ENCODE measurements at places on chromosomes 16 and 17.

GRCh38 chr17:50346313-50347116, 589 bp downstream of the XYLT2 start:
- DNase-seq, result no peak

- no peak for DNase-seq
These were observed 9.0 kb downstream of the PITPNA start for GRCh38 chr17:1553354-1554266.

- no peak for DNase-seq
These were observed 63.3 kb downstream of the NOG start for GRCh38 chr17:56656701-56657327.

GRCh38 chr16:75497558-75497957, 2.3 kb upstream of the CHST6 start:
- no peak for DNase-seq

DNA sequence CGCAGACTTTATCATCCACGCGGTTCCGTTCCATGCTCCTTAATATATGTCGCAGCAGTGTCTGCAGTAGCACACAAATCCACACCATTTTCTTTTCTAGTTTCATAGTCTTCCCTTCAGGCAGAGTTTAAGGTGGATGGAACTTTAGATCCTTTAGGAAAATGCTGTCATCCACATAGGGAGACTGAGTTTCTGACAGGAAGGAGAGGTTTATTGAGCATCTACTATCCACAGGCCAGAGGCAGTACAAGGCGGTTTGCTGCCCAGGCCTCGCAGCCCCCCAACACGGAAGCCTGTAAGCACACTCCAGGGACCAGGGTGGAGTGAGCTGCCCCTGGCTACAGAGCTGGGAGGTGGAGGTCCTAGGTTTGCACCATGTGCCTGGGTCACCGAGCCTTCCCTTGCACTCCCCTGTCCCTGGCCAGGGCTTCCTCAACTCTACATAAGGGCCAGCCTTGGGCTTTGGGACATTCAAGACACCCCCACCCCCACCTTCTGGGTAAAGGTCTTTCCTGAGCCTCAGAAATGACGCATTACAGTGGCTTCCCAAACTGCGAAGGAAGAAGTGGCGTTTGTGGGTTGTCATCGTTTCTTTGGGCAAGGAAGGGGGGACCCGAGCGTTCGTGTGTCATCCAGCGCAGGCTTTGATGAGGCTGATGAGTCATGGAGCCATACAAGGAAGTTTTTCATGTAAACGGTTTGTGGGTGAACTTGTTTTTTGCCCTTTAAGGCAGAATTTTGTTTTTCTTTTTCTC, 146.5 kb upstream of the PLCG2 start:
- DNase-seq, result no peak

GRCh38 chr16:60217787-60218186, 1483.7 kb upstream of the GOT2 start:
- DNase-seq, result no peak

DNA sequence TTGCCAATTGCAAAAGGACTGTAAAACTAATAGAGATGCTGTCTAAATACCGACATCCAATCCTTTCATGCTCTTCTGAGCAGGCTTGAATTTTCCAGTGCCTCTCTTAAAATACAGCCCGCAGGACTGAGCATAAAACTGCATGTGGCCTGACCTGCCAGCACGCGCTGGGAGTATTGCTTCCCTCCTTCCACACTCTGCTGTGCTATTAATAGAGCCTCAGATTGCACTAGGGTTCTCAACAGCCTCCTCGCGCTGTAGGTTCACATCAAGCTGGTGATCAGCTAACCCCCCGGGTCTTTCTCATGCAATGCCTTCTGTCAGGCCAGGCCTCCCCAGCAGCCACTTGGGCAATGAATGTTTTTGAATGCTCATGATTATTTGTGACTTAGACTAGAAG, 14.2 kb upstream of the MSI2 start:
- DNase-seq, result no peak

DNA sequence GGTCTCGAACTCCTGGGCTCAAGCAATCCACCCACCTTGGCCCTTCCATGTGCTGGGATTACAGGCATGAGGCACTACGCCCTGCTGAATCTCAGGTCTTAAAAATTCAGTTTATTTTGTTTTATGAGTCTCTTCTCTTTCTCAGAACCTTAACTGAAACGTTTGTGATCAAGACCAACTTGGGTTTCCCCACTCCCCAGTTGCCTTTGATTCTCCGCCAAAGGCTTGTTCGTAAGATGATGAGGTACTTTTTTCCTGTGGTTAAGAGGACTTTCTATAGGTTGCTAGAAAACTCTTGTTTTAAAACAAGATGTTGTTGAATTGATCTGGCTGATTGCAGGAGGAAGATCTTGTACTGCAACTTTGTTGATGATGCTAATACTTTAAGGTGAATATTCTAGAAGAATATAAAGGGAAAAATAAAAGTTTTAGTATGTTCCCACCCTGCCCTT, 11.7 kb downstream of the ABCC1 start:
- DNase-seq, result no peak

GRCh38 chr17:18999394-18999793, 5.2 kb downstream of the FAM83G start:
- no peak for DNase-seq
